ENCODE measurements at places on chromosomes 16 and 17. TPM values are rescaled to one million over a fixed set of nuclear protein-coding genes. Genes with fewer than 3 reads are reported as not detected.

The PLXDC1 gene
- not detected for total RNA-seq

The ARHGAP44 gene
- total RNA-seq = 0.39 TPM

The TMEM101 gene
- 82.8 TPM for total RNA-seq

The KRT24 gene
- not detected for total RNA-seq

The PIK3R6 gene
- total RNA-seq = not detected

The KRTAP9-4 gene
- total RNA-seq = not detected

The ASB16 gene
- total RNA-seq = not detected

The MT1A gene
- not detected for total RNA-seq

The MARVELD3 gene
- 0.51 TPM for total RNA-seq

The MAPK8IP3 gene
- total RNA-seq = 25.7 TPM

The MPP2 gene
- 0.13 TPM for total RNA-seq

The RHBDL1 gene
- total RNA-seq = 0.25 TPM

The NUDT7 gene
- total RNA-seq = 6.8 TPM

The NPIPB2 gene
- 4.0 TPM for total RNA-seq

The SBK1 gene
- total RNA-seq = 0.13 TPM

The HSBP1 gene
- total RNA-seq = 99.9 TPM

The NOG gene
- 1.1 TPM for total RNA-seq
